ENCODE measurements at places on chromosomes 3 and 15.

GRCh38 chr3:8574670-8575322 is 69.8 kb downstream of the SSUH2 start:
- no peak for DNase-seq

DNA sequence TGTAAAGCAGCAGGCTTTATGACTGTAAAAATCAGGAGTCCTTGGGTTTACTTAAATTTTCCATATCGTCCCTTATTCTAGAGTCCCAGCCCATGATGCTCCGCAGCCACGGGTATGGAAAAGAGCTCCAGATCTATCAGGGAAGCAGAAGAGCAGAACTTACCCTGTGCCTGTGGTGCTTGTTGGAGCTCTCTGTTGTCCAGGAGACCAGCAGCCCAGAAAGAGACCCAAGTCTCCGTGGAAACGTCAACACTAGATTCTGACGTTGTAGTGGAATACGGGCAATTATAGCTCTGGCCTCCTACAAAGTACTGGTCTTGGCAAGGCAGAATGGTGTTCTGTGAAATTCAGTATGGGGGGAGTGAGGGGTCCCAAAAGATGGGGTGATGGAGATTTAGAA is 2.0 kb downstream of the GMNC start:
- no peak for DNase-seq

- peak; percentile 12 for DNase-seq
Measured at GRCh38 chr3:194497799-194498575, 11.2 kb upstream of the ATP13A3 start.

DNA sequence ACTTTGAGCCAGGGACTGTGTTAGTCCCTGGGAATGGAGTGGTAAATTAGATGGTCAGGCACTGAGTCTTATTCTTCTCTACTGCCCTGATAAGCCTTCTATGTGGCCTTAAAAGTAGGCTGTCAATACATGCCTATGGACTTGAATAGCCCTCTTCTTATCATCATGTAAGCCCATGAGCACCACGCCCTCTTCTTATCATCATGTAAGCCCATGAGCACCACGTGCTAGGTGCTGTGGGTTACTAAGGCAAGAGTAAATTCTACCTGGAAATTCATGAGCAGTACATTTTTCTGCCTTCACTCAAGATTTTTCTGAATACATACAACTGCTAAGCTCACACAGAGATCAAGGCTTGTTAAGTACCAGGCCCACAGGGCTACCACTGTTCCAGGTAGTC is 68.5 kb downstream of the DHX30 start:
- no peak for DNase-seq

- no peak for DNase-seq
Measured at GRCh38 chr3:67517781-67518180, 136.6 kb downstream of the SUCLG2 start.

GRCh38 chr15:66963710-66964109 is 101.7 kb upstream of the SMAD3 start:
- DNase-seq, result no peak

DNA sequence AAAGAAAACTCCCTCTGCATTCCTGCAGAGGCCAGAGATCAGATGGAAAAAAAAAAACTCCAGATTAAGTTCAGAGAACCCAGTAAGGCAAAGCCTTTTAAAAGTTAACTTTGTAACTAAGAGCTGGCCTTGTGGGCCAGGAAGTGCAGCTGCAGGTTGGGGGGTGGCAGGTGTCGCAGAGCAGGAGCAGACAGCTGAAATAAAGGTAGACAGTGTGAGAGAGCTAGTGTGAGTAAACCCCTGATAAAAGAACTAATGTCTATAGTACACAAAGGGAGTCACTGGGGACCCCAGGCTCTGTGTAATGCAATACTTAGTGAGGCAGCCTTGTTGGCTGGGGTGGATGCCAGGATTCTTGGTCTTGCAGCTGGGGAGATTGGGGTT is 42.1 kb downstream of the PPCDC start:
- no peak for DNase-seq

- no peak for DNase-seq
Measured at GRCh38 chr3:85574006-85574705, 615.4 kb downstream of the CADM2 start.

- DNase-seq, result peak; percentile 55
Measured at GRCh38 chr3:8739757-8740504, 6.3 kb downstream of the CAV3 start.

DNA sequence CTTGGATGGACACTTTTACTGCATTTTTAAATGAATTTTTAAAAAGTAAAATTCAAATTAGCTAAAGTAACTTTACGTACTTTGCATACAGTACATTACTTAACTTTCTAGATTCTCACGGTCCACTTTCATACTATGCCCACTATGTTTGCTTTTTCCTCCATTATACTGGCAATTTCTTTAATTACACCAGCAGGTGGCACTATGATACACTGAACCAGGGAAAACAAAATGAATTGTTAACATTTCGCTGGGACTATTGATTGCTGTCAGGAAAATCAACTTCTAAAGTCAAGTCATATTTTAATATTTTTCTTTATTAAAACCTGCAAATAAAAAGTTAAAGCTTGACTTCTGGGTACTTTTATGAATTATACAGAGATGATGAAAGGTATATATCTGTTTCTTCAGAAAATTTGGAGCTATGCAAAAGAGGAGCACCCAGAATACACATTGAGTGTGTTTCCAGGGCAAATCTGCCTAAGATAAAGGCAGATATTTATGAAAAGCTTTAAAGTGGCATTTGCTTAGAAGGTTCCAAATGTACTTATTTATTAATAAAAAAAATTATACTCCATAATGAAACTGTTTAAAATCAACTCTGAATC is 21.8 kb upstream of the POU1F1 start:
- DNase-seq, result peak; percentile 51

GRCh38 chr3:46024131-46024530 is 3.2 kb downstream of the XCR1 start:
- DNase-seq, result no peak

- no peak for DNase-seq
Measured at GRCh38 chr3:16864610-16865313, 20.0 kb upstream of the PLCL2 start.

- no peak for DNase-seq
Measured at GRCh38 chr3:168341956-168342936, 246.5 kb upstream of the GOLIM4 start.

DNA sequence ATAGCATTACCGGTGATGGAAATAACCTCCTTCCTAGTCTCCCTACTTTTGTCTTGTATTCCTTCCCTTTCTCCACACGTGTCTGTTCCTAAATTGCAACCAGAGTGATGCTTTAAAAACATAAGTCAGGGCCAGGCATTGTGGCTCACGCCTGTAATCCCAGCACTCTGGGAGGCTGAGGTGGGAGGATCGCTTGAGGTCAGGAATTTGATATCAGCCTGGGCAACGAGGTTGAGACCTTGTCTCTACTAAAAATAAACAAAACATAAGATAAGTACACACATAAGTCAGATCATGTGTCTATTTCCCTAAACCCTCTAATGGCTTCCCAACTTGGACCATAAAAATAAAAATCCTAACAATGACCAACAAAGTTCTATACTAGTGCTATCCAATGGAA is 18.4 kb downstream of the ARMC8 start:
- no peak for DNase-seq

GRCh38 chr3:101685870-101686307 is 629 bp downstream of the RPL24 start:
- DNase-seq, result peak; percentile 20

DNA sequence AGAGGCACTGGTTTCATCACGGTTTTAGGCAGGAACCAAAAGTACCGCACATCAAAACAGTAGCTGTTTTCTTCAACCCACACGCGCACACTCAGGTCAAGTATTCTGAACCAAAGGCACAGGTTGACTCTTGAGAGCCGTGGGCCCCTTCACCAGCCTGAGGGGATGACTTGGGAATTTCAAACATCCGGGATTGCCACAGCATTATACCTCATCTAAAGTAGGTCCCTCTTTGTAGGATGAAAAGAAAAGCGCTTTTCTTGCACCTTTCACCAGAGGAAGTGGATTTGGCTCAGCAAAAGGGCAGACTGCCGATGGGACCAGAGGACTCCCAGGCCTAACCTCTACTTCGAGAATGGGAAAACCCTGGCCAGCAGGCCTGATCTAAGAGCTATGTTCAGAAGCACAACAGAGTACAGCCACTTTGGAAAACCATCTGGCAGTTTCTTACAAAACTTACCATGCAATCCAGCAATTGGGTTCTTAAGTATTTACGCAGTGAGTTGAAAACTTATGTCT is 88.2 kb upstream of the PROK2 start:
- peak; percentile 28 for DNase-seq

GRCh38 chr3:81274671-81275070 is 486.8 kb downstream of the GBE1 start:
- no peak for DNase-seq

- DNase-seq, result no peak
Measured at GRCh38 chr3:36595511-36595910, 168.8 kb downstream of the DCLK3 start.

- DNase-seq, result no peak
Measured at GRCh38 chr3:15174953-15175352, 31.1 kb upstream of the CAPN7 start.

DNA sequence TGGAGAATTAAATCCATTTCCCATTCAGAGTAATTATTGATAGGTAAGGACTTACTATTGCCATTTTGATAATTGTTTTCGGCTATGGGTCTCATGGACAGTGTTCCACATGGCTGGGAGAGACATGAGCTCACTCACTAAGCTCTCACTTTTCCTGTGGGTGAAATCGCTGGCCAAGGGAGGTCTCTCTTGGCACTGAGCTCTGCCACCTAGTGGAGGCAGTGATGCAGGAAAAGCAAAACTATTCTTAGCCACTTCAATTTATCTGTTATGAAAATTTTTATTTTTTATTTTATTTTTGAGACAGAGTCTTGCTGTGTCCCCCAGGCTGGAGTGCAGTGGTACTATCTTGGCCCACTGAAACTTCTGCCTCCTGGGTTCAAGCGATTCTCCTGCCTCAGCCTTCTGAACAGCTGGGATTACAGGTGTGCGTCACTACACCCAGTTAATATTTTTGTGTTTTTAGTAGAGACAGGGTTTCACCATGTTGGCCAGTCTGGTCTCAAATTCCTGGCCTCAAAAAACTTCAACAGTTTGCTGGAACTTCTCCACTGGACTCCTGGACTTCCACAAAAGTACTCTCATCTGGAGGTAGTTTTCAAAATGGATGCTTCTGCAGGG is 4.7 kb upstream of the RNF13 start:
- DNase-seq, result peak; percentile 58

GRCh38 chr3:186002884-186003472 is 65.2 kb upstream of the TRA2B start:
- peak; percentile 25 for DNase-seq

DNA sequence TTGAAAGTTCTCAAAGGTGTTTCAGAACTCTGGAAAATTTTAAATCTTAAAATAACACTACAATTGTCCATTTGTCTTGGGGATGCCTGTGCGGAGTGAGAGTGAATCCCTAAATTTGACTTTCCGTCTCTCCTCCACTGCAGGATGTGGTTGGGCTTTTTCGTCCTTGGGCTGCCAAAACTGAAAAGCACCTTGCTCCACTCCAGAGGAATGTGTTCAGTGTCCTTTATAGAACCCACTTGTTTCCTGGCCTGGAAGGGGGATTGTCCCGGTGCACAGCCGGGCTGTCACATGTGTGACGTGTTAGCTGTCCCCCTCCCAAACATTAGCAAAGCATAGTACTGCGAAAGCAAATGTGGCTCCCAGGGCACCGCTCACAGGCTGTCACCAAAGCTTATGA is 69.6 kb upstream of the ATP10A start:
- DNase-seq, result no peak

DNA sequence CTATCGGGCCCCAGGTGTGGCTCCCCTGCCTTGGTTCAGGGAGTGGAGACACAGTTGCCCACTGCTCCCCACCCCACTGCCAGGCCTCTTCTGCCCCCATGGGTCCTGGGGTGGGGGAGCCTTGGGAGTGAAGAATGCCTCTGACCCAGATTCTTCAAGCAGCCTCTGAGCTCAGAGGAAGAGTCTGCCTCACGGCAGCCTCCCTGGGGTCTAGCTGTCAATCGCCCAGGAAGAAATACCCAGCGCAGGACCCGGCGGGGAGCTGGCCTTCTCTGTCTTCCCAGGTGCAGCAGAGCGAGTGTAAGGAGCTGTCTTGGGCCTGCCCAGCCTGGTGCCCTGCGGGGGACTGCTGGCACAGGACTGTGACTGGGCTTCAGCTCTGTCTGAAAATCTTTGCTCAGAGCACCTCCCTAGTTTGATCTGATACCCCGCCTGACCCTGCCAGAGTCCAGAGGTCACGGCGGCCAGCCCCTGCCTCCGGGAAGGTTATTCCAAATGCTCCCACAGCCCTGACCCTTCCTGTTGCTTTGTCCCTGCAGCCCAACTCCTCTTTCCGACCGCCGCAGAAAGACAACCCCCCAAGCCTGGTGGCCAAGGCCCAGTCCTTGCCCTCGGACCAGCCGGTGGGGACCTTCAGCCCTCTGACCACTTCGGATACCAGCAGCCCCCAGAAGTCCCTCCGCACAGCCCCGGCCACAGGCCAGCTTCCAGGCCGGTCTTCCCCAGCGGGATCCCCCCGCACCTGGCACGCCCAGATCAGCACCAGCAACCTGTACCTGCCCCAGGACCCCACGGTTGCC is 11.0 kb downstream of the ANKRD63 start:
- DNase-seq, result no peak

GRCh38 chr3:55044486-55044885 is 116.6 kb upstream of the LRTM1 start:
- no peak for DNase-seq

DNA sequence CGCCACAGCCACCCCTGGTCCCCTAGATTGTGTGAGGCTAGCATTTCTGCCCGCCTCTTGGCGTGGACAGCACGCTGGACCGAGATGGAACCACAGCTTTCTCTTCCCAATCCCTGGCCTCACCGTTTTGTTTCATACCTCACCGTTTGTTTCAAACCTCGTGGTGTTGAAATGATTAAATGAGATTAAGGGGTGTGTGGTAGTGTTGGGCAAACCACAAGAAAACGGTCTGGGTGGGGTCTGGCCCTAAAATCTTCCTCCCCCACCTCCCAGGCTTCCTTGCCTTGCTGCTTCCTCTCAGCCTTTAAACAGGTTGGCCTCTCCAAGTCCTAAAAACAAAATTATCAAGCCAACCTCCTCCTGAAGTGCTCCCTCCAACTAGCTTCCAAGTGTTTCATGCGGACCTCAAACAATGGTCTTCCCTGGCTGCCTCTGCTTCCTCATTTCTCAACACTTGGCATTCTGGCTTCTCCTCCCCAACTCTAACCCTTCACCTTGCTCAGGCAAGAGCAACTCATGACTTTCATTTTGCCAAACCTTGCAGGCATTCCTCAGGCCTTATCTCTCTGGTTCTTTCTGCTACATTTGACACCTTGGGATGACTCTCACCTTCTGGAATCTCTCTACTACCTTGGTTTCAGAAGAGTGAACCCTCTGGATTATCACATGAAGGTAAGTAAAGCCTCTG is 1.4 kb upstream of the ATP13A3 start:
- peak; percentile 65 for DNase-seq

- DNase-seq, result no peak
Measured at GRCh38 chr3:61537366-61537765, 24.0 kb upstream of the PTPRG start.
